ENCODE measurements at places on chromosomes 13 and 19.
A peak's percentile ranks its signal among the peaks of the same experiment; 100 is the strongest.

- DNase-seq = no peak
Measured at GRCh38 chr13:23651887-23652286, 81.7 kb downstream of the TNFRSF19 start.

DNA sequence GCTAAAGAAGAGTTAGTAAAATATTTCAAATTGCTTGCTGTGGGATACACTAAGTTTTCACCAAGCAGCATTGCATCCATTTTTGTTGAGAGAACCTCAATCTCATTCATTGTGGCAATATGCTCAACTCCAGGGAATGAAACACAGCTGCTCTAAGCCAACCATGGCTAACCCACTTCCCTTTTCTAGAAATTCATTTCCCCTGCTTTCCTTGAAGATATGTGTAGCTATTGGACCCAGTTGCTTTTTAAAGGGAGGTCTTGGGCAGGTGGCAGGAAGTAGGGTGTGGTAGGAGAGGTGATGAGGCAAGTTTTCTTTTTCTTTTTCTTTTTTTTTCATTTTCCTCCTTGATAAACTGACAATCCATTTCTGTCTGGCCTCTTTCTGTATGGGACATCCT lies 452.2 kb downstream of the FGF14 start:
- no peak for DNase-seq

DNA sequence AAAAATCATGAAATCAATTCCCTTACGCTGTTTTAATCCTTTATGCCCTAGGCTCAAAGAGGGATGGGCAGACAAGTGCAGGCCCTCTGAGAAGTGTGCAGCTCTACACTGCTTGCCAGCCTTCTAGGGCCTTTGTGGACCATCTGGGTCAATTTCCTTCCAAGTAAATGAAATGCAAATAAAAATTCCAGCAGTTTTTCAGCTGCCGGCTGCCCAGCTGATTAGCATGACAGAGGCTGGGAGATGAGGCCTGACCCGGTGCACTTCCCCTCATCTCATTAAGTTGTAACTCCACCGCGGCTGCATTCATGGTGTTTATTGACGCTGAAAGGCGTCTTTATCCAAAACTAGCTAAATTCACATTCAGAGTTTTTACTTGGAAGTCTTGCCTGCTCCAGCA lies 47.5 kb upstream of the GSX1 start:
- no peak for DNase-seq

DNA sequence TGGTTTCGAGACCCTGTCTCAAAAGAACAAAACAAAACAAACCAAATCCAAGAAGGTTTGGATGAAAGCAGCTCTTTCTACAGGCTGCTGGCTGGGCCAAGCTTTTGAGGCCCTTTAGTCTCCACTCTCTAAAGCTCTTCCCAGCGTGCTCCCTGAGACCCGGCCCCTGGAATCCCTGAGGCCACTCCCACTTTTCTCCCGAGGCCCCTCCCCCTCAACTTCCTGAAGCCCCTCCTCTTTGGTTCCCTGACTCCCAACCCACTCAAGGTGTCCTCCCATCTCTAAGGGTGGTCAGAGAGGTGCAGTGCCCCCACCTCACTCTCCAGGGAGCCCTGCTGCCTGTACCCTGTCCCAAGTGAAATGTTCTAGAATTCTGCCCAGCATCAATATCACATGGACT lies 10.6 kb downstream of the ERICH6B start:
- DNase-seq = no peak

GRCh38 chr19:50801107-50801506 lies 10.9 kb downstream of the ACP4 start:
- no peak for DNase-seq

DNA sequence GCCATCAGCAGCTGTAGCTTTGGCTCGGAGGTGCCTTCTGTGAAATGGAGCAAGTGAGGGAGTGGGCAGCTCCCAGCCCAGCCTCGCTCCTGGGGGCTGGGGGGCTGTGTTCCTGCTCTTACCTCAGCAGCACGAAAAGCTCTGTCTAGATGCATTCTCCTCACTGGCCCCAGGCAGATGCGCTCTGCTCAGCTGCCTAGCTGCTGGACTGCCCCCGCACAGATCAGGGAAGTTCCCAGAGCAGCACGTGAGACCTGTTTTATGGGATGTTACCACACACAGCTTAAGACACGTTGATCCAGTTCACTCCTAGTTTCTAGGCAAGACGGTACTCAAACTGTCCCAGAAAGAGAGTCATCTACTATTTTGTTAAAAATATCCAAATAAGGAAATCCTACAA lies 13.6 kb downstream of the LCP1 start:
- DNase-seq = peak; percentile 33

DNA sequence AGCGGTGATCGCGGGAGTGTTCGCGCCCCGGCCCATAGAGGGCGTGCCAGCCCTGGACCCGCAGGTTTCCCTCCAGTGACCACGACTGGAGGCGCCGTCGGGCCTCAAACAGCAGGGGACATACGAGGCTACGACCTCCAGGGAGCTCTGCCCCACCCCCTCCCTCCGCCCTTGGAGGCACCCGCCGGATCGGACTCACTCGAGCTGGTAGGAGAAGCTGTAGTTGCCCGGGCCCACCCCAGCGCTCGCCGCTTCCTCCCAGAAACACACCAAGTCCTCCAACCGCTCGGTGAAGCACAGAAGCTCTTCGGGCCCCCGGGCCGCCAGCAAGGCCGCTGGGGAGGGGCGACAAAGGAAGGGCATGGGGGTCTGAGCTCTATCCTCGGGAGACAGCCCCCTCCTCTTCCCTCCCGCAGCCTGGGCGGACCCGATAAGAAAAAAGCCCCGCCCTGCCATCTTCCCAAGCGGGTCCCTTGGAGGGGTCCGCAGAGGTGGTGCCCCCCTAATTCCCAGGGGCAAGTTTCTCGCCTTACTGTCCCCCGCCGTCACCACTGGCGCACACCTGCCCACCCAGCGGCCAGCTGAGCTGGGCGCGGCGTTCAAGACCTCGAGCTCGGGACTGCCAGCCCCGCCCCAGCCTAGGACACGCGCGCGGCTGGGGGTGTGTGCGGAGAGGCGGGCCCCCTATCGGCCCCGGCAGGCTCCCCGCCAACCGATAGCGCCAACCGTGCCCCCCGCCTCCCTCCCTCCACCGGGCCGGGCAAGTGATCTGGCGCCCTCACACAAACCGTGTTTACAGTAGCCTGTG lies 1.0 kb downstream of the EPOR start:
- peak; percentile 45 for DNase-seq
